ENCODE measurements at places on chromosomes 4 and X.

GRCh38 chr4:37603711-37604110 is 82.5 kb downstream of the RELL1 start:
- DNase-seq, result no peak

DNA sequence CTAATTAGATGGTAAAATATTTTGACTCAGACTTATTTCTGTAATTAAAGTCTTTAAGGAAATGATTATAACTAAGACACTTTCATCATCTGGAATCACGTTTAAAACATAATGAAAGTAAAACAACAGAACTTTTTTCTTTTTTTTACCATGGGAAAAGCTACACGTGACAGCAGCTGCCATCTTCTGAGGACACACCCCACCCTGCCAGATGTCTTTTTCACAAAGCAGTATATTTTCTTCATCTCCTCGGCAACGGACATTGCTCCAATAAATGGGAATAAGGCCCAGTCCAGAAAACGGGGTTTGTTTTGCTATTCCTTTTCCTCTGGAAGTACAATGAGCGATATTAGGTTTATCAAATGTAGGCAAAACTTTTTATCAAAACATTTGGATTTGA is 17.5 kb downstream of the PRSS12 start:
- DNase-seq, result no peak

GRCh38 chr4:23631255-23631950 is 258.4 kb downstream of the PPARGC1A start:
- no peak for DNase-seq

DNA sequence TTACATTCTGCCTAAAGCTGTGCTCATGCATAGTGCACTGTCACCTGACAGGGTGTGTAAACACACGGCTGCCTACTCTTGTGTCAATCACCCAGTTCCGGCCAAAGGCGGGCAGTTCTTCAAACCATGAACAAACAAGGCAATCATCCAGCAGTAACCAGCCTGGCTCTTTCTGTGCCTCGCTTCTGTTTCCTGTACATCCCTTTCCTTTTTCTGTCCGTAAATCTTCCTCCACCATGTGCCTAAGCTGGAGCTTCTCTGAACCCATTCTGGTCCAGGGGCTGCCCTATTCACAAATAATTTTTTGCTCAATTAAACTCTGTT is 60.8 kb upstream of the CBR4 start:
- DNase-seq, result no peak

DNA sequence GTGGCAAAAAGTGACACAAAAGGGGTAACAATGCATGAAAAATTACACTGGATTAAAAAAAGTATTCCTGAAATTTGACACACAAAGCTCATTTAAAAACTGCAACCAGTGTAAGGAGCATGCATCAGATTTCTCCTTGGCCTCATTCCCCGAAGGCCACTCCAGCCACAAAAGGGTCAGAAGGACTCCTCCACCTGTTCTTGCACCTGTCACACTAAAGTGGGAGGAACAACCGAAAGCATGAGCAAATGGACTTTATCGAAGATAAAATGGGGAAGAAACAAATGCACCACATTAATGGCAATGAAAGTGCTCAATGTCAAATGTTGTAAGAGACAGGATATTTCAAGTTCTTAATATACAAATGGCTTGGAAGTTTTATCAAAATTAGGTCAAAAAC is 88.2 kb downstream of the ADGRA3 start:
- no peak for DNase-seq

DNA sequence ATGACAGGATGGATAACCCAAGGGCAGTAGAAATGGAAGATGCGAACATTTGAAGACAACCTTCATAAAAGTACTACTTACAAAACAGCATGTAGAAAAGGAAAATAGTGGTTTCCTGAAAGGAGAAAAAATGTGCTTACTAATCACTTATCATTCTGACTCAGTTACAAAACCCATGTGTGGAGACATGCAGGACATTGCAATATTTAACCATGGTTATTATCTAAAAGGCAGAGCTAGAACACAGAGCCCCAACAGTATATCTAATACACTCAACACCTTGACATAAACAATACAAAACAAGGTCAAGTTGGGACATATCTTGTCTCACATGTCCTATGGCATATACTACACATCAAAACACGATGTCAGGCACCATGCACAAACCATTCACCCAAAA is 55.9 kb downstream of the EIF4E start:
- DNase-seq, result no peak

GRCh38 chrX:30219372-30219771 is 4.0 kb downstream of the MAGEB2 start:
- DNase-seq, result no peak

DNA sequence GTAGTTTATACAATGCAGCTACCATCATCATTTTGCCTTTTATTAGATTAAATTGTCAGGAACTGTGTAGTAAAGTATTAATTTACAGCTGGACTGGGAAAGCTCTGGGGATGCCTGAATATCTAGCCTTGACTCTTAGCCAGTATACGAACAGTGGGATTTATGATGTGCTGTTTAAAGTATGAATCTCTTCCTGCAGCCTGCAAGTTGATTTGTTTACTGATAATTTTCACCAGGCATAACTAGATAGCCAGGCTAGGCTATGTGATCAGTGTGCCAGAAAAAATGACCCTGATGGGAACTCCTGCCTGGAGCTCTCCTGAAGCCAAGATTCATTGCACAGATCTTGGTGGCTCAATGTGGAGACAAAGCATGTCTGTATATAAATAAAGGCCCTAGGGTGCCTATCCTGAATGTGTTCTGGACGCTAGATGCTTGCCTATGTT is 119.2 kb downstream of the SCLT1 start:
- DNase-seq, result no peak
